NCI-H446 (cell line): ENCODE measurements at places on chromosomes 6 and 20.

DNA sequence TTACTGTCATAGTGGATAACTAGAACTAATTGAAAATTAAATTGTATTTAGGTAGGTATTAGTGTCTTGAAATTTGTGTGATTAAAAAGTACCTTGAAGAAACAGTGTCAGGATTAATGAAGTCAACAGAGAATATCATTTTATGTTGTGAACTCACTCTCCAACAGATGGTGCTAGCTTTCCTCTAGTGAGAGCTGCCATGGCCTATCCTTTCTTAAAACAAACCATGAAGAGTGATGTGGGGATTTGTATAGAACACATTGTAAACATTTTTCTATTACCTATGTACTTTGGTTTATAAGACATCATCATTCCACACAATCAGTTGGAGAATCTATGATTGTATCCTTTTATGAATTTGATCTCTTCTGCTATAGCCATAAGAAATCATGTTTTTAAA, 4.8 kb upstream of the SRSF12 start:
- no peak for DNase-seq

GRCh38 chr6:14881398-14881797, 364.5 kb upstream of the JARID2 start:
- no peak for DNase-seq

- DNase-seq: no peak
These were observed 8.5 kb downstream of the ARG1 start for GRCh38 chr6:131581523-131581922.

GRCh38 chr6:83978324-83978734, 55.2 kb upstream of the MRAP2 start:
- no peak for DNase-seq

GRCh38 chr20:56634307-56634706, 5.2 kb downstream of the TFAP2C start:
- DNase-seq: no peak

DNA sequence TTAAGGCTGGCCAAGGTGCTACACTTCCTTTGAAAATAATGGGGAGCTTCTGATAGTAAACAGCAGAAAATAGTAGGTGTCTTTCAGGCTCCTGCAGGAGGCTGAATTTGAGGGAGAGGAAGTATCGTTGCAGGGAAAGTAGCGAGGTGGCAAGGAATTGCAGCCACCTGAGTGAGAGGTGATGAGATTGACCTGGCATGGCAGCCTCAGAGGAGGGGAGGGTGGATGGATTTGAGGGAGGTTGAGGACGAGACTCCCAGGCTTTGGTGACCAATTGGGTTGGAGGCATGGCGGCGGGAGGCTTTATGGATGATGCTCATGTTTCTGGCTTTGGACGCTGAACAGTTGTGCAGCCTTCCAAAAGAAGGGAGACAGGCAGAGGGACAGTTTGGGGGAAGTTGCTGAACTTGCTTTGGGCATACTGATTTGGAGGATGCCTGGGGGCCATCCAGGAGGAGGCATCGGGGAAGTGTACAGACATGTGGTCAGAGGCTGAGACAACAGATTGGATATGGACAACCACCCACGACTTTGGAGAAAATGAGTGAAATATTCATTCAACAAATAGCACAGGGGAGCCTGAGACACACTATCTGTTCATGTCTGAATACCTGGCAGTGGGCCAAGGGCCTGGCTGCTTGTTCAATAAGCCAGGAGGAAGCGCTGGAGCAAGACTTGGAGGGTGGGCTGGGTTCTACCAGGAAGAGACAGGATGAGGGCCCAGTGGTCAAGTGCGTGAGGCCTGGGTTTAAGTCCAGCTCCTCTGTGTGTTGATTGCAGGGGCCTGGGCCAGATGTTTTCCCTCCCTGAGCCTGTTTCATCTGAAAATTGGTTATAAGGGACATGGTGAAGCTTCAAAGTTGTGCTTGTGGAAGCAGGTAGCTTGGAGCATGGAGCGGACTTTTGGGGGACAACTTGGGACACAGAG, 113.2 kb downstream of the CEBPB start:
- peak; percentile 90 for DNase-seq

- no peak for DNase-seq
These were observed 85.7 kb upstream of the NEDD9 start for GRCh38 chr6:11317885-11318771.

DNA sequence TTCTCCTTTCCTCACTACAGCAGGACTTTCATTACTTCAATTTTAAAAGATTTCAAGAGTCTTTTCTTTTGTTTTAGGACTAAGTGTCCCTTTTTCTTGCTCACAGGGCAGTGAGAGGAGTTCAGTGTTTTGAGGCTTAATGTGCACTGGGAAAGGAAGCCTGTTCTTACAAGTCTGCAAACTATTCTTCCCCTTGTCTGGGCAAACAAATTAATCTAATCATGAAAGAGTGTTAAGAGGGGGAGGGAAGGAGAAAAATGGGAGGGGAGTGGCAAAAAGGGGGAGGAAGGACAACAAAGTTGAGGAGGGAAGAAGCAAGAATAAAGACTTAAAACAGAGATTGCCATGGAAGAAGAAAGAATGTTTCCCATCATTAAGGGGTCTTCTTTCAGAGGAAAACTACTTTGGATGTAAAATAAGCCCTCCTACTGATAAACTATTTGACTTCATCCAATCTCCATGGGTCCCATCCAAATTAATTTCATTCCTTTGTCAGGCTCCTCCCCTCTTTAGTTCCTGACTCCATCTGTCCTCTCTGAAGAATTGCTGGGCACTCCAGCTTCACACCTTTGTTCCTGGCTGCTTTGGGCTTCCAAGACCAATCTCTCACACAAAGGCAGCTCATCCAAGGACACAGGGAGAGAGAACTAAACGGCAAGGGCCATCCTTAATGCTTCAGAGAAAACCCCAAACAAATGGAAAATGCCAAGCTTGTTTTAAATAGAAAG, 244.5 kb downstream of the TPBG start:
- no peak for DNase-seq

GRCh38 chr6:26394289-26394688, 7.8 kb upstream of the BTN3A1 start:
- peak; percentile 65 for DNase-seq

DNA sequence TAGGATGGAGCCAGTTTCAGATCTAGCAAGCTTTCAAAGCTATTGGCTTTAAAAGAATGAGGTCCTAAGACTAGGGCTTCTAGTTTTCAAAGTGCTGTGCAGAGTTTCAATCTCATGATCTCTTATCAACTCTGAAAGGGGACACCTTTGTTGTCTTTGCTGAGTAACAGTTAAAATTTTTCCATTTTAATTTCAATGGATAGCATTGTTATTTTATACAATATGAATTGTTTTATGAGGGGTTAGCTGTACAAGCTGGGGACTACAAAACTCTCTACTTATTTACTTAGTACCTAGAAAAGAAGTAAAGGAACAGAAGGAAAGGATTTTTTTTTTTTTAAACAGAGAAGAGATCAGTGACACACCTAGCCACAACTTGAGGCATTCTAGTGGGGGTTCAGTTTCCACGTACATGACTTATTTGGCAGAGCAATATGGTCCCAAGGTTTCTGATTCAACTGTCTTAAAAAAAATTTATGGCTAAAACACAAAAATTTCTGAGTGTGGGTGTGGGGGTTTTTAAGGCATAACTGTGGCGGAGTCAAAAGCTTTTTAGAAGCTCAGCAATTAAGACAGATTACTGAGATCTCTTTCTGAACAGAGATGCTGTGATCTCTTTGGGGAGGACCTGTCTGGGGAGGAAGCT, 46.1 kb upstream of the JAG1 start:
- no peak for DNase-seq

- no peak for DNase-seq
These were observed 317.7 kb upstream of the ADGRB3 start for GRCh38 chr6:68317366-68317765.

- DNase-seq: no peak
These were observed 23.5 kb downstream of the ZBTB9 start for GRCh38 chr6:33477864-33478263.

- no peak for DNase-seq
These were observed 58.5 kb downstream of the PCNA start for GRCh38 chr20:5061213-5061612.

DNA sequence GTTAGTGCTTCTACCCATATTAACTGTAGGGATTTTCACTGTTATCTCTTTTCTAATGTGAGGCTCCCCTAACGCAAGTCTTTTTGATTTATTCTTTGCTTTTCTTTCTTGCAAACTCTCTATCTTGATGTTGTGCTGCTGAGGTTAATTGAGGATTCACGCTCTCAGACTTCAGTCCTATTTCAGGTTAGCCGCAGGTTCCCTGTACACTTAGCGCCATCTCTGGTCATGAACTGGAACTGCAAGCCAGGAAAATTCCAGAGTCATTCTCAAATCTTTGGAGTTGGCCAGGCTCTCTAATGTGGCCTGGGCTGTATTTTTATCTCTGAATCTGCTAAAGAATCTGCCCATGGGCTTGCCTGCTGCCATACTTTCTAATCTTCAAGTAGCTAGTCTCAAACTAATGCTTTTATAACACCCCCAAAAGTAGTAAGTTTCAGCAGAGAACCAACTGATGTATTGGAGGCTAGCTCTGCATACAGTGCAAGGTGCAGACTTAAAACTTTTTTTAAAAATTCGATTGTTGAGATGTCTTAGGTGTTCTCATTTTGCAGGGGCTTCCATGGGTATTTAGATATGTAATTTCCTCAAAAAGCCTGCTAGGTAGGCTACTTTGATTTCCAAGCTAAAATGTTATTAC, 91.1 kb upstream of the OPRM1 start:
- no peak for DNase-seq

GRCh38 chr6:85470023-85470410, 20.1 kb downstream of the NT5E start:
- DNase-seq: no peak

GRCh38 chr6:91142154-91142553, 555.3 kb upstream of the MAP3K7 start:
- no peak for DNase-seq

DNA sequence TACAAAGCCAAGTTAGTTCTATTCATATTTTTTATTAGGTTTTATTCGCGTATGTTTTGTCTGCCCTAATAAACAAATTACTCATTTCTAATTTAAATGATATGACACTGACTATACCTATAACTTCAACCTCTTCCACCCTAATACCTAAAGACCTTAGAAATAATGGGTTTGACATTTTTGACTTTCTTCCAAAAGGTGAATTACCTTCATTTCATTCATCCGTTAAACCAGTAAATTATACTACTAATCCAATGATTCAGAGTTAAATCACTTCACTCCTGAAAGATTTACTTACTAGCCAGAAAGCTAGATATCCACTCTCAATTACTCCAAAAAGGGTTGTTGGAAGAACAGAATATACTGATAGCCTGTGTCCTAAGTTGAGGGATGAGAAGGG, 5.2 kb downstream of the MRPS10 start:
- DNase-seq: no peak

GRCh38 chr6:54519161-54519560, 210.9 kb downstream of the TINAG start:
- peak; percentile 36 for DNase-seq

DNA sequence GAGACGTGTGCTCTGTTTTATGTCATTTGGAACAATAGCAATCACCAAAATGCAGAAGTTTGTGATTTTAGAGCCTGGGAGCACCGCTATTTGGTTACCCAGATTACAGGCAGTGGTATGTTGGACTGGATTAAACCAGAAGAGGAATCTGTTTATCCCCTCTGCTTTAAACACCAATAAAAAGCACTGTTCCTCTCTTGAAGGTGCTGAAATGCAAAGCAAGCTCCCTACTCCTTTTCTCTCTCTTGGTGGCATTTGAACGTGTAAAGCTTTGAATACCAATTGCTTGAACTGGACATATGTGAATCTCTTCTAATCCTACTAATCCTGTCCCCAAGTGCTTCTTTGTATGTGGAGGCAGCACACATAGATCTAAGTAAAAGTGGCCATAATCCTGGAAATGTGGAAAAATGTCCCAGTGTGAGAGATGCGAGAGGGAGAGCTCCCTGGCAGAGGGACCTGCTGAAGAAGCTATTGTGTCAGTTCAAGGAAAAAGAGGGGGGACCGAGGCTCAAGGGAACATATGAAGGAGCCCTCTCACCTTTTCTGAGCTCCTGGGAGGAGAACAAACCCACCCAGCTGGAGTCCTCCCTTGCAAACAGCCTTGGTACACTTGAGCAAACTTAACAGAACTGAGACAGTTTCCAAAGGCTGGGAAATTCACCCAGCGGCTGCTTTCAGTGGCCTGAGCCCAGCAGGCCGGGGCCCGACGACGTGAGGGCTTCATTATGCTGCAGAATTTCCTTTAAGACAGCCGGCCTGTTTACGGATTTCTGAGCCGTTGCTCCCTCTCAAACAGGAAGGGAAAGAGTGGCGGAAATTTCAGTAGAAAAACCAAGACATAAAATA, 18.8 kb upstream of the OLIG3 start:
- DNase-seq: no peak

DNA sequence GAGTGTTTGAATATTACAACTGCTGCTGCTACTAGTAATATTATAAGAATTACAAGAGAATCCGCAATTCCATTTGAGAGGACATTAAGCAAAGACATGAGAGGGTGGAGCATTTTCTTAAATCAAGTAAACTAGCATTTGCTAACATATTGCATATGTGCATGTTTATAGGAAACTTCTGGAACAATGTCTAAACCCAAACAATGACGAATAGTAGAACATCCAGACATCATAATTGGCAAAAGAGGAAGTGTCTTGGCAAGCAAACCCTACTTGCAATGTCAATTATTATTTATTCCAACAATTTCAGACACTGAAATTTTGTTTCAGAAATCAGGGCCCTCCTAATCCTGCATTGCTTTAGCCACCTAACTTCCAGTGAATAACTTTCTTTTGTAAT, 1155.3 kb upstream of the GJE1 start:
- DNase-seq: no peak

DNA sequence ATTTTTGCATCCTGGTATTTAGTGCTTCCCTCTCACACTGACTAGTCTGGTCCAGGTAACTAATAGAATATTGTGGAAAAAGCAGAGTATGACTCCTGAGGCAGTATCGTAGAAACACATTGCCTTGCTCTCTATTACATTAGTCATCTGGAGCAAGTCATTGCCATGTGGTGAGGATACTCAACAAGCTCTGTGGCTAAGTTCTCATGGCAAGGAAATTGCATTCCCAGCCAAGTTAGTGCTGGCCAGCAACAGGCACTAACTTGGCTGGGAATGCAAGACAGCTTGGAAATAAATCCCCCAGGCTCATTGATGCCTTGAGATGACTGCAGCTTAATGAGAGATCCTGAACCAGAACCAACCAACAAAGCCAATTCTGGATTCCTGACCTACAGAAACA, 39.7 kb upstream of the HTR1B start:
- DNase-seq: peak; percentile 60

GRCh38 chr6:157961832-157962575, 19.7 kb upstream of the SYNJ2 start:
- no peak for DNase-seq
